ENCODE measurements at places on chromosomes 6 and 20. TPM values are rescaled to one million over a fixed set of nuclear protein-coding genes. Genes with fewer than 3 reads are reported as not detected.
A peak's percentile ranks its signal among the peaks of the same experiment; 100 is the strongest.

DNA sequence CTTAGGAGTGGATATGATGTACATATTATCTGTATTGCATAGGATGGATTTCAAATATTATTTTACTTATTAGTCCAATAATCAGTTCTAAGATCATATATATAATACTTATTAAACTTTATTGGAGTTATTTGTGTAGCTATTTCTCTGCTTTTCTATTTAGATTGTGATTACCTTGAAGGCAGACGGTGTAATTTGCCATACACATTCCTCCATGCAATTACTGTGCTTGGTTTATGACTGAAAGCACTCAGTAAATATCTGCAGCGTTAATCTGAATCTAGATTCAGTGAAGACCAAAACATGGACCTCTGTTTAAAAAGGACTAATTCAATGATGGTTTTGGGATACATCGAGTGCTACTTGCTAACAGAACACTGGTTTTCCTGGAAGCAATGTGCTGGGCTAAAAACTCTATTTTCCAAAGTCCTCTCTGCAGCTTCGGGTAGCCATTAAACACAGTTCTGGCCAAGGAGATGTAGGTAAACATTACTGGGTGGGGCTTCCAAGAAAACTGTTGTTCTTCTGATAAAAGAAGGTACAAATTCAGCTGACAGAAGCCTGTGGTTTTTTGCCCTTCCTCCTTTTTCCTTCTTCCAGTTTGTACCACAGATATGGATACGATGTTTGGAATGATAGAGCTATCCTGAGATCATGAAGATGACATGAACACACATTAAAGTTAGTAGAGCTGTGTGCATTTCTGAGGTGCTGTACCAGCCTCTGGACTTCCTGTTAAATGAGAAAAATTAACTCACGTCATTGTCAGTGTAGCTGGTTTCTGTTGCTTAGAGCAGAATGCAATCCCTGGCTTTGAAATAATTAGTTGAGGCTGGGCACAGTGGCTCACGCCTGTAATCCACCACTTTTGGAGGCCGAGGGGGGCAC lies 136.5 kb upstream of the NUP153 start:
- DNase-seq, result no peak

DNA sequence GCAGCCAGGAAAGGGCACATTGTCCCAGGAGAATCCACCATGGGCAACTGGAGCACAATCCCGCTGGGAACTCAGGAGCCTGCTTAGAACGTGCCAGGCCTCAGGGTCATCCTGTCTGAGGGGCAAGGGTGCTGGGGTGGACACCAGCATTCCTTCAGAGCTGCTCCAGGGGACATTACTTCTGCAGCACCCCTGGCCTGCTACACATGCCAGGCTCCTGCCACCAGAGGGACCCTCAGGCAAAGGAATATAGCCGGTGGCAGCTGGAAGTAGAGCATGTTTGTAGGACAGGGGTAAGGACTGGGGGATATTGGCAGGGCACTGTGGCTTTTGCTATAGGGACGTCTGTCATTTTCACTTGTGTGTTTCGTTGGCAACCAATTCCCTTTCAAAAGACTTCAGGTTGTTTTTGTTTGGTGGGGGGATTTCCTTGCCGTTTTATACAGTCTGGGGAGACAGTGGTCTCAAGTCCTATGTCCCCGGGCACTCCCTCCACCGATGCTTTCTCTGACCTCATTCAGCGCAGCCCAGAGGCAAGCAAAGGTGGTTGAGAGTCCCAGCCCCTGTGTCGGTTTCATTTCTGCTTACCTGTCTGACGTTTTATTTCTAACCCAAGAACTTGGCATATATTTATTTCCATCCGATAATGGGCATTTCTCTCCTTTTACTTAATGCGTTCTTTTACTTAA lies 130.8 kb downstream of the JPH2 start:
- no peak for DNase-seq

- DNase-seq, result no peak
Observed at GRCh38 chr6:46437671-46438221, 53.5 kb downstream of the RCAN2 start.

DNA sequence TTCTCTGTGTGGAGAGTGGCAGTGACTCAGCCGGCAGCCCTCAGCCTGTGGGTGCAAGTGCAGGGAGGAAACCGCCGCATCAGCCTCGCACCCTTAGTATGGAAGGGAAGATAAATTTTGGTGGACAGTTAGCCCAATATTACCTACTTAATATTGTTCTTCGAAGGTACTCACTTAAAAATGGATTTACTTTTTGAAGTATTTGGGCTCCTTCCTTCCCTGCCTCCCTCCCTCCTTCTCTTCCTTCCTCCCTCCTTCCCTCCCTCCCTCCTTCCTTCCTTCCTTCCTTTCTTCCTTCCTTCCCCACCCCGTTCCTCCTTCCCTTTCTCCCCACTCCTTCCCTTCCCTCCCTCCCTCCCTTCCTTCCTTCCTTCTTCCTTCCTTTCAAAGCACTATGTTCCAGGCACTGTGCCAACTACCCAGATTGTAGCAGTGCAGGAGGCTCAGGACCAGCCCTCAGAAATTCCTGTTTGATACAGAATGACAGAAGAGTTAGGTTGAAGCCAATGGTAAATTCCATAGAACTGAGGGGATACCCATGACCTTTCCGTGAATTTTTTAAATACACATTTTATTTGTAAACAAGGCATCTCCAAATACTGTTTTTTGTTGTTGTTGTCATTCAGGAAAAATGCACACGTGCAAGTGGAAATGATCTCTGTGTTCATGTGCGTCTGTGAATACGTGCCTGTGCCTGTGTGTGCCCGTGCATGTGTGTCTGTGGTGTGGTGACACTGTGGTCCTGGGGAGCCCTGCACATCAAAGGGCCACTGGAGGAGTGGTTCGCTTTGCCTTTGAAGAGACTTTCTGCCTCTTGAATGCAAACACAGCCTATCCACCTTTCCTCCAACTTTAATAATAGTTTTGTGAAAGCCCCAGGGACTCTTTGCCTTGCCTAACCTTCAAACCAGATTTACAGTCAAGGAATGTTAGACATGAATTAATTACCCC lies 141.7 kb downstream of the EDN3 start:
- no peak for DNase-seq

GRCh38 chr6:145147981-145148749 lies 587.2 kb downstream of the EPM2A start:
- DNase-seq, result no peak

Gene TPD52L1
- 47.5 TPM for polyA plus RNA-seq

Gene PPP1R16B
- 6.6 TPM for polyA plus RNA-seq

GRCh38 chr20:34824452-34824805 lies 1.0 kb downstream of the NCOA6 start:
- DNase-seq, result peak; percentile 16

Gene CST9
- not detected for polyA plus RNA-seq

Gene MYLK2
- polyA plus RNA-seq, result 34.1 TPM

DNA sequence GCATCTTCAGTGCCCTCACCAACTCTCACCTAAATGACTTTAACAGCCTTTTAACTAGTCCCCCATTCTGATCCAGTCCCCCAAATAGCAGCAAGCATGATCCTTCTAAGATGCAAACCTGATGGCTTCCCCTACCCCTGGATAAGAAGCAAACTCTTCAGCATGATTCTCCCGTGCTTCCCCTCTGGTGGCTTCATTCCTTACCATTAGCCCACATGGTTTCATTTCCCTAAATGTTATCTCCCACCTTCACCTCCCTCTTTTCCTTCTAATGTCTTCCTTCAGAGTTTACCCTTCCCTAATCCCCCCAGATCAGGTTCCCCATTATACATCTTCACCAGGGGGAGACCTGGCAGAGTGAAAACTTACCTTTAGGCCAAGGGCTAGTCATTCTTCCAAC lies 4.0 kb upstream of the RAB5IF start:
- DNase-seq, result no peak

GRCh38 chr6:169424149-169424804 lies 170.6 kb upstream of the THBS2 start:
- no peak for DNase-seq

Gene MRPS18B
- 48.9 TPM for polyA plus RNA-seq

Gene GSTA1
- 1.2 TPM for polyA plus RNA-seq

GRCh38 chr6:112595841-112596240 lies 248.7 kb downstream of the RFPL4B start:
- DNase-seq, result no peak

Gene MROH8
- polyA plus RNA-seq, result 6.0 TPM

GRCh38 chr20:58405504-58406291 lies 16.7 kb downstream of the VAPB start:
- no peak for DNase-seq

Gene CEP250
- polyA plus RNA-seq, result 24.3 TPM

DNA sequence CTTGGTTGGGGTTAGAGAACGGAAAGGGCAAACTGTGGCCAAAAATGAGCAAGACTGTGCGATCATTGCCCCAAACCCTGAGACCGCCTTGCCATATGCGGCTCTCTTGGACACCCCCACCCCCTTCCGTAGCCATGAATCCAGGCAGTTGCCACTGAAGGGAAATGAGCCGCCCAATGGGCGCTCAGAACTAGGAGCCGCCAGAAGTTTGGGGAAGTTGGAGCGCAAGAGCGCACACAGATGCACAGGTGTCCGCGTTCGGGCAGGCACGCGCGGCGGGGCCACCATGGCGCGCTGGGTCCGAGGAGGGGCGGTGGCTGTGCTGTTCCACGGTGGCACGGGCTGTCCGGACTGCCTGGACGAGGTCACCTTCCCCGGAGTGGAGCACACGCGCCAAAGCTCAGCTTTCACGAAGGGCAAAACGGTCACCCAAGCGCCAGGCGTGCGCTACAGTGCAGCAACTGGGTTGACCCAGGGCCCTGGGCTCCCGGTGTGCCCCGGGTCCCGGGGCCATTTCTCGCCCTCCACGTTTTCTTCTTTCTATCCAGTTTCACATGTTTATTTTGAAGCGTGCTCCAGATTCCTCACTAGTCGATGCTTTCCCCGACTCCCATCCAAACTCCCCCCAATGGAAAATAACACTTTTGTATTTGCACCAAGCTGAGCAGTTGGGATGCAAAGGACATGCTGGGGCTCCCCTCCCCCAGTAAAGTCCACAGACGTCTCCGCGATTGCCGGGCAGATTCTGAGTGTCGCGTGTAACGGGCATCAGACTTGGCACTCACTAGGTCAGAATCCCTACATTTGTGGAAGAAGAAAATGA lies 906 bp upstream of the PDE10A start:
- DNase-seq, result peak; percentile 25

DNA sequence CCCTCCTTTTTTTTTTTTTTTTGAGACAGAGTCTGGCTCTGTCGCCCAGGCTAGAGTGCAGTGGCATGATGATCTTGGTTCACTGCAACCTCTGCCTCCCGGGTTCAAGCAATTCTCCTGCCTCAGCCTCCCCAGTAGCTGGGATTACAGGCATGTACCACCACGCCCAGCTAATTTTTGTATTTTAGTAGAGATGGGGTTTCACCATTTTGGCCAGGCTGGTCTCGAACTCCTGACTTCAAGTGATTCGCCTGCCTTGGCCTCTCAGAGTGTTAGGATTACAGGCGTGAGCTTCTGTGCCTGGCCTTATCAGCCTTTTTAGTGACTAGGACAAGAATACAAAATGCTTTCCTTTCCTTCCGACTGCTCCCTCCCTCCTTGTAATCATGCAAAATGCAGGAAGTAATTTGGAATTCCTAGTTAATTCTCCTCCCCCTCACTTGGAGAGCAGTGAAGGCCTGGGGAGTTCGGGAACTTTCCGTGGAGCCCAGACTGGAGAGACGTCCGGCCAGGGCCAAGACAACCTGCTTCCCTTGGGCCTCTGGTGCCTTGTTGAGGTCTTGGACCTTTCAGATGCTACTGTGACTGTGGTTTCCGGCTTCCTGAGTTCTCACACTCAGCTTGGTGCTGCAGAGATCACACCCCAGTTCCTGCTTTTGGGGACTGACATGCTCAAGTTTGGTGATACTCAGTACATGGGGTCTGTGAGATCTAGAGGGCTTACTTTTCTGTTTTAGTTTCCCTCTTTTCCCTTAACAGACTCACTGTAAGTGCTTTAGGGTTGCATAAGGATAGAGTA lies 3.9 kb upstream of the PHF20 start:
- DNase-seq, result peak; percentile 58

Gene LBP
- polyA plus RNA-seq, result not detected

- no peak for DNase-seq
Observed at GRCh38 chr20:4585104-4585753, 136.5 kb upstream of the PRND start.

GRCh38 chr6:38846361-38846760 lies 131.2 kb downstream of the DNAH8 start:
- DNase-seq, result no peak

Gene SOX18
- 17.4 TPM for polyA plus RNA-seq

Gene RFX6
- not detected for polyA plus RNA-seq

Gene CALHM4
- polyA plus RNA-seq, result not detected

DNA sequence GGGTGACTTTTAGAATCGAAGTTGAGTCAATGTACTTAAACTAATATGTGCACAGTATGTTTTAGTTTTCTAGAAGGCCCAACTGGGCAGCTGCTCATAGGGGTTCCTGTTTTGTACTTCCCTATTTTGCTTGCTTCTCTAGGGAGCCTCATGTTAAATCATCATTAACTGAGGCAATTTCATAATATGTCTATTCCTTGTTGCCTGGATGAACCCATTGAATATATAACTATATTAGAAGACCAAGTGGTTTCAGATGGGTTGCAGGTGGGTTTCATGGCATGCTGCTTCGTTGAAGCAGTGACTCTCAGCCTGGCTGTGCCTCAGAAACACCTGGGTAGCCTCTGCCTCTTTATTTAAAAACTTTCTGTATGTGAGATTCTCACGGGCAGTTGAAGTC lies 22.2 kb downstream of the CARMIL1 start:
- no peak for DNase-seq

Gene REV3L
- polyA plus RNA-seq, result 35.1 TPM

DNA sequence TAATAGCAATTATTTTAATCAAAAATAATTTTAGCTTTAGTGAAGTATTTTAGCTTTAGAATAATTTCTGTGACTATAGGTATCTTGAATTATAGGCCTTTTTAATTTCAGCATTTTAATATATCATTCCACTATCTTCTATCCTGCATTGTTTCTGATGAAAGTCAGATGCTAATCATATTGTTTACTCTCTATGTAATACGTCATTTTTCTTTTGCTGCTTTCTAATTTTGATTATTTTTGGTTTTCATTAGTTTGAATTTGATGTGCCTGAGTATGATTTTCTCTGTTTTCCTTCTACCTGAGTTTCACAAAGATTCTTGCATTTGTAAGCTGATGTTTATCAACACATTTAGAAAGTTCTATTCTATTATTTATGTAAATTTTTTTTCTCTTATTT lies 17.4 kb upstream of the ADGRG6 start:
- no peak for DNase-seq

DNA sequence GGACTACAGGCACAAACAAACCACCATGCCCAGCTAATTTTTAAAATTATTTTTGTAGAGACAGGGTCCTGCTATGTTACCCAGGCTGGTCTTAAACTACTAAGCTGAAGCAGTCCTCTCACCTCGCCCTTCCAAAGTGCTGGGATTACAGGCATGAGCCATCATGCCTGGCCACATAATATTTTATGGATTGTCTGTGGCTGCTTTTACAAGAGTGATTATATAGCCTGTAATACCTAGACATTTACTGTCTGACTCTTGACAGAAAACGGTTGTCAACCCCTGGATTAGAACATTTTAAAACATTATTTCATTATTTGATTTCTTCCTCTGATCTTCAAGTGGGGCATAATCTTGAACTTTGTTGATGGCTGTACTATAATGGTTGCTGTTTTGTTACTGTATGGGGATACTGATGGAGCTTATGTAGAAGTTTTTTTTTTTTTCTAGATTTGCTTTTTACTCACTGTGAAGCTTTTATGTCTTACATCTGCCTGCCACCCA lies 14.3 kb downstream of the PARD6B start:
- DNase-seq, result no peak

Data from muscle of arm (tissue), 14 donors.